ENCODE measurements at places on chromosomes 1 and 21.

GRCh38 chr1:58312971-58313563 is 233.5 kb downstream of the OMA1 start:
- DNase-seq = no peak

GRCh38 chr1:182270731-182271130 is 120.9 kb downstream of the GLUL start:
- DNase-seq = no peak

DNA sequence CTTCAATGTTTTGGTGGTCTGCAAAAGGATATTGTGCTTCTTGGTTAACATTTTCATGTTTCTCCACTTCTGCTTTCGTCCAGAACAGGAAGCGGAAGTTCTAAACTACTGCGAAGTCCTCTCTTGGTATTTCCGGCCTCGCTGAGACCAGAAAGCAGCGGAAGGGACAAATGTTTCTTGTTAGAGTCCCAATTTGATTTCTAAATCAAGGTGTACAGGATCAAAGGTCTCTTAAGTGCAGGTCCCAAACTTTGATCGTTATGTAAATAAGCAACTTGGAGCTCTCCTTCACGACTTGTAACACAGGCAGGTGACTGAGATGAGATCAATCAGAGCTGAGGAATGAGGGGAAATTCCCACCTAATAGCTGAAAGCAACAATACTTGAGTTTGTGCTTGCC is 40.1 kb upstream of the HMCN1 start:
- DNase-seq = no peak

DNA sequence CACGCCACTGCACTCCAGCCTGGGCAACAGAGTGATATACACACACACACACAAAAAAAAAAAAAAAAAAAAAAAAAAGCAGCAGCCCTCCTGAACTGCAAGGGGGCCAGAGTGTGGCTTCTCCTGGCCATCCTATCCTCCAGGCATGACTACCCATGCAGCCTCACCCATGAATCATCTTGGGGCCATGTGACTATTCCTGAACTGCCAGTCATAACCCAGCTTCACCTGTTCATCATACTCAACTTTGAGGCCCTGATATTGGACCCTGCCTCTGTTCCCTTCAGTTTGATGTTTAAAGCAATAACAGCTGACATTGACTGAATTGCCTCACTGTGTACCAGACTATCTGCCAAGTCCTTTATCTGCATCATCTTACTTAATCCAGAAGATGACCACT is 2.8 kb upstream of the HPCAL4 start:
- DNase-seq = no peak

GRCh38 chr1:246181241-246181640 is 325.8 kb downstream of the SMYD3 start:
- no peak for DNase-seq

GRCh38 chr1:228168563-228169270 is 3.1 kb downstream of the IBA57 start:
- no peak for DNase-seq

- no peak for DNase-seq
Observed at GRCh38 chr21:46666941-46667740, 31.7 kb downstream of the PRMT2 start.

DNA sequence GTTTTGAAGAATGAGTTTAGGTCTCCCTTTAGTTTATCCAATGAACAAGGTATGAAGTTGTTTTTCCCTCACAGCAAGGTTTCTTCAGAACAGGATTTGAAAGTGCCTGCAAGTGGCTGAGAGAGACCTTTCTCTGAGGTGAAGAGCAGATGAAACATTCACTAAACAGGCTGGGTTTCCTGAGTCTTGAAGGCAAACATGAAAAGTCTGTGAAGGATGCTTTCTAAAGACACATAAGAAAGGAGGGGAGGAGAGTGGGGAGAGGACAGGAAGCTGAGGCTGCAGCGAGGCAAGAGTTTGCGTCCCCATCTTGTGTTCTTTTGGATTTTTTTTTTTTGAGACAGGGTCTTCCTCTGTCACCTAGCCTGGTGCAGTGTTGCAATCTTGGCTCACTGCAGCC is 95.7 kb upstream of the SIM2 start:
- no peak for DNase-seq

DNA sequence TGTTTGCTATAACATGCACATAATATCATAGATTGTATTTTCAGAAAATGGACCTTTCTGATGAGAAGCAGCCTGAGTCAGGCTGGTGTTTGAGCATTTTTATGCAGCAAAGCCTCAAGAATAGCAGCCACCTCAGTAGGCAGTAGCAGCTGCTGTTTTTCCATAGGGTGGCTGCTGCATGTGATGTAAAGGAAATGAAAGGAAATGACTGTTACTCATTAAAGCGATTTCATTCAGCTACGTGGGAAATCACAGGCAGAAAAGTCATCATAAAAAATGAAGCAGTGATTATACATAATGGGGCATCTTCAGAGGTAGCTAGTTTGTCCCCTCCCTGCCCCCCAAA is 110.4 kb downstream of the PATJ start:
- DNase-seq = no peak

DNA sequence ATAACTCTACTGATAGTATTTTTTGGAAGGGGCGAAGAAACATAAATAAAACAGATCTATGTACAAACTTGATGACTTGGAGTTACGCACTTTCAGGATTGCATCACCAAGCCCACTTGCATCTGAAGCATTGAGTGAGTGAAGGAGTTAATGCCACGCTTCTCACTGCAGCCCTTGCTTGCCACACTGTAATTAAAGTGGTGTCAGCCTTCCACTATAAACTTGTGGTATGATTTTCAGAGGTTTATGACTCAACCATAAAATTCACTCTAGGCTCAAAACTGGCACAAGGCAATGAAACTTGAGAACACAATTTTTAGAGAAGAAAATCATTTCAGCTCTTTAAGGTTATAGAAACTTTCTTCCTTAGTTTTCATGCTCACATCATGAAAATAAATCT is 93.9 kb upstream of the PRMT6 start:
- no peak for DNase-seq

DNA sequence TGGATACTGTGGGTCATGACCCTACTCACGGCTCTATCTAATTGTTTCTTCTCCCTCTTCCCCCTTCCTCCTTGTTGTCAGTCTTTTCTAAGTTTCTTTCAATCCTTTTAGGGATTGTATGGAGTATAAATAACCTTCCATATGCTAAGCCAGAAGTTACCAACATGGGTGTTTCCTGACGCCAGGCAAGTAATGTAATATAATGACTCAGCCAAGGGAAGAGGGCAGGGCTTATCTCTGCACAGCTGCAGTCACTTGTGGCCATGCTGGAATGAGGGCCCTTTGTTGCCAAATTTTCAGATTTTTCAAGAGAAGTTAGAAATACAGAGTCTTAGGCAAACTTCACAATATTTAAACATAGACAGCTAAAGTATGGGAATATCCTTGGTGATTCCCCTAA is 194.6 kb downstream of the ST6GALNAC3 start:
- no peak for DNase-seq

- DNase-seq = no peak
Observed at GRCh38 chr1:183039985-183040447, 16.8 kb downstream of the LAMC1 start.

- no peak for DNase-seq
Observed at GRCh38 chr1:67645495-67646144, 39.4 kb upstream of the GADD45A start.

GRCh38 chr1:151860504-151861187 is 7.1 kb upstream of the THEM5 start:
- DNase-seq = no peak

DNA sequence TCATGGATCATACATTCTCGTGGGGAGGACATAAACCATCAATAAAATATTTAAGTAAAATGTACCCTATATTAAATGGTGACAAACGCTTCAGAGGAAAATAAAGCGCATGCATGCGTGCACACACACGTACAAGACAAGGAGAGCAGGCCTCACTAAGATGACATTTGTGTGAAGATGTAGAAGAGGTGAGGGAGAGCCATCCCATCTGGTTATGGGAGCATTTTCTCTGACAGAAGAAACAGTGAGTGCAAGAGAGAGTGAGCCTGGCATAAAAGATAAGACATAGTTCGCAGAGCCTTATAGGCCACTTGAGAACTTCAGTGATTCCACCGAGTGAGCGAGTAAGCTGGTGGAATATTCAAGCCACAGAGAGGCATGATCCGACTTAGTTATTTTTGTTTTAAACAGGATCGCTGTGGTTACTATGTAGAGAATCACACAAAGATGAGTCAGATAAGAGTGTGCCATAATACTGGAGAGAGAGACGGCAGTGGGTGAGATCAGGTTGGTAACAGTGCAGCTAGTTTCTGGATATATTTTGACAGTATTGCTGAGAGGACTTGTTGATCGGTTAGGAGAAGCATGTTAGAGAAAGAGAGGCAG is 624.2 kb downstream of the PLPP3 start:
- DNase-seq = no peak

DNA sequence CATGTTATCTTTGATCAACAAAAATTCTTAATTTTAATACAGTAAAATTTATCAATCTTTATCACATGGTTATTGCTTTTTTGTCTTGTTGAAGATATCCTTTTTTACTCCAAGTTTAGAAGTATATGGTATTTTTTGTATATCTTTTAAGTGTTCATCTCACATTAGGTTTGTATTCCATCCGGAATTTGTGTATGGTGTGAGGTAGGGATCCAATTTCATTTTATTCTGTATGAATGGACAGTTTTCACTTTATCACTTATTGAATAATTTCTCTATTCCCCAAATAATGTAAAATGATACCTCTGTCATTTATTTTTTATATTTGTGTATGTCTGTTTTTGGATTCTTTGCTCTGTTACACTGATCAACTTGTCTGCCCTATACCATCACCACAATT is 25.3 kb downstream of the NFIA start:
- no peak for DNase-seq

- no peak for DNase-seq
Observed at GRCh38 chr1:212293579-212293978, 8.4 kb downstream of the PPP2R5A start.

DNA sequence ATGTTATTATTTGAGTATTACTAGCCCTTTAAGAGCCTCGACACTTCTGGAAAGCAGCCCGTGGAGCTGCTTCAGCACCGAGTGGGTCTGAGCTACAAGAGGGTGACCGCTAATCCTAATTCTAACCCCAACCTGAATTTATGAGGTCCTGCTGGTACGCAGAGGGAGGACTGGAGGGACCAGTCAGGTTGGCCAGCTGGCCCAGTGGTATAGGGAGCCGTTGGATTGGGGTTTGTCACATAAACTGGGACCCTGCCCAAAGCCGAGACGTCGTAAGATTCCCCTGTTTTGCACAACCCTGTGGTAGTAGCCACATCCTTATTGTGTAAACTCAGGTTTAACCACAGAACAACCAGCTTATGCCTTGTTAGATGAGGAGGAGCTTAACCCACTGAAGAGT is 60.8 kb upstream of the F3 start:
- no peak for DNase-seq

DNA sequence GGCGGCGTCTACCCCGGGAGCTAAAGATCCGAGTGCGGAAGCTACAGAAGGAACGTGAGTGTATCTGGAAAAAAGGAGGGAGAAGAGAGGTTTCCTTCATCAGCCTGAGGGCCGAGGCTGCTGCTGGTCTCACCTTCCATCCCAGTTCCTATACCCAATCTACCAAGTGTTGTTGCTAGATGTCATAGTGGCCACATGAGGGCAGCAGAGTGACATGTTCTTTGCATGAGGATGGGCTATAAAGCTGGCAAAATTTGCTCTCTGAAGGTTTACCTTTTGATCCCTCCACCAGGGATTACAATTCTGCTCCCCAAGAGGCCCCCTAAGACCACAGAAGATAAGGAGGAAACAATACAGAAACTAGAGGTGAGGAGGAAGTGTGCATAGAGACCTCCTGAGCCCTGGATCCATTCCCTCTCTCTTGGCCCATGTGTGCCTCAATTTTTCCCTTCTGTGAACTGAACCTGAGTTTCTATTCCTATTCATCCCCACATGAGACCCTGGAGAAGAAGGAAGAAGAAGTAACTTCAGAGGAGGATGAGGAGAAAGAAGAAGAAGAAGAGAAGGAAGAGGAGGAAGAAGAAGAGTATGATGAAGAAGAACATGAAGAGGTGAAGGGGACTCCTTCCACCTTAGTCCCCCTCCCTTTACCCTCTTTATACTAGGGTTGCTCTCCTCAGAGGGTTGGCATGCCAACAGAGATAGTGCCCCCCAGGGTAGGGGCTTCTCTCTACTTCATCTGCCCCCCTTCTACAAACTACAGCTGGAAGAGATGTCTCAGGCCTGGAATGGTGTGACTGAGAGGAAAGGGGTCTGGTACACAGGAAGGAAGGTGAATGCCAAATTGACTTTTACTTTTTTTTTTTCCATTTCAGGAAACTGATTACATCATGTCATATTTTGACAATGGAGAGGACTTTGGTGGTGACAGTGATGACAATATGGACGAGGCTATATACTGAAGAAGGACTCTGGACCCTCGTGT is 13.3 kb downstream of the POLR3GL start:
- DNase-seq = peak; percentile 60

DNA sequence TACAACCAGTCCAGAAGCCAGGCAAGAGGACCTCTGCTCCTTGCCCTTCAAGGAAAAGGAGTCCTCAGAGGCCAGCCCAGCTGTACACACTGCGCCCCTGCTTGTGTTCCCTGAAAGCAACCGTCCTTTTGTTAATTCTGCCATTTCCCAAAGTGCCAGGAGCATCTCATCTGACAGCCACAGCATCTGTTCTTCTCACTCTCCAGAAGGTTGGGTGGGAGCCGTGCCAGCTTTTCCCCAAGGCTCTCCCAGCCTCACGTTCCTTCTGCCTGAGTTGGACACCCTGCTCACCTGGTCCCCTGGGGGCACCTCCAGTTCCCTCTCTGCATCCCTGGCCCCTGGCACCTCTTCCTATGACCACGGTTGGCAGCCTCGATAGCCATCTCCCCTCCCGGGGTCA is 10.5 kb upstream of the CNTN2 start:
- no peak for DNase-seq

DNA sequence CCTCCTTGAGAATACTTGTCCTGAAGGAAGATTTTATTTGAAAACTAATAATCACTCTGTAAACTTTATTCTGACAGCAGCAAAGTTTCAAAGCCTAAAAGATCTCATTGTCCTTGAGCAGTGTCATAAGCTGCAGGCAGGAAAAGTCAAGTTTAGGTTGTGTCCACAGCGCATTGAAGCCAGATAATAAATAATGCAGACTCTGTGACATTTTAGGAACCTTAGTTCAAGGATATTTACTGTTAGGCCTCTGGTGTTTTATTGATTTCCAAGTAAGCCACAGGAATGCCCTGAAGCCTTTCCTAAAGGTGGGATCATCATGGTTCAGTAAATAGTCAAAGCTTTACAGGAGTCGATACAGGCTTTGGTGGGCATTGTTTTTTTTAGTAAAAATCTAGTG is 356.4 kb upstream of the SGIP1 start:
- DNase-seq = no peak

DNA sequence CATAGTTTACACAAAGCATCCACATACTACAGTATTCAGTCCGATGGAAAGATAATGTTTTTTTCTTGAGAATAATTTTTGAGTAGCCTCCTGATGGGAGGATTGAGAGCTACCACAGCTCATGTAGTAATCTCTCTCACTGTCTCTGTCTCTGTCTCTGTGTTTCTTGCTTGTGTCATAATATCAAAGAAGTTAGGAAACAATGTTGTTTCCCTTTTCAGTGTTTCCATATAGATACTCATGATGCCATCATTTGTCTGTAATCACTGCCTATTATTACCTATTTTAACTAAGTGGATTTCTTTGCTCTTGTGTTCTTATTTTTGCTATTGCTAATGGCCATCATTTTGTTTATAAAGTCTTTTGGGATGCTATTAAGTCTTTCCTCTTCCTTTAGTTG is 367.7 kb downstream of the NEGR1 start:
- DNase-seq = no peak

All from activated CD8-positive, alpha-beta memory T cell treated with anti-CD3 and anti-CD28 coated beads for 4 hours (primary cell).